ENCODE measurements at places on chromosomes 3 and 15.

DNA sequence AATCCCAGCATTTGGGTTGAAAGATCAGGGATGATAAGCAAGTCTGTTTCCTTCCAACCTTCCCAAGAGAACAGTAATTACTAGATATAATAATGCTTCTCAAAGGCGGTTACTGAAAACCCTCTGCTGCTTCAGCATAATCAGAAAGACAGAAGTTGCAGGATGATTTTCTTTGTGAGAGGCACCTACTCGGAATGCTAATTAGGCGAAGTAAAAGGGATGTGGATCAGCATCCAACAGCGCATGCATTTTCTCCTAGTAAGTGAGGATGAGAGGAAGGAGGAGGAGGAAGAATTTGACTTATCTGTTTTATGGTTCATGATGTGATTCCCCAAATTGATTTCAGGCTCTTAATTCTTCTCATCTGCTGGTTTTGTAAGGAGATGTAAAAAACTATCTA is 118.0 kb downstream of the CACNA2D3 start:
- no peak for DNase-seq

GRCh38 chr3:98769448-98769847 is 6.3 kb downstream of the ST3GAL6 start:
- DNase-seq = no peak

DNA sequence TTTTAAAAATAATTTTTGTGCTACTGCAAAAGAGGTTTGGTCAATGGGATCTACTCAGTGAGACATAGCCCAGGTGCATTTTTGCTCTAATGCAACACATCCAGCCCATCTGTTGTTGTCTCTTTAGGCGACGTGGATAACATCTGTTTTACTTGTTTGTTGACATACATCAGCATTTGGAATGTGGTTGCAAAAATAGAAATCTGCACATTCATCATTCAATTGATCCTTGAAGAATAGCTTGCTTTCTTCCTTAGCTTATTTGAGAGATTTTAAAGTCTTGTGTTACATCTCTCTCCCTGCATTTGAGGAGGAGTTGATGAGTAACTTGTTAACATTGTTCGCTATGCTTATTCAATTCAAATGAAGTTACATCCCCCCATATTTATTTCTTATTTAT is 1202.3 kb downstream of the NSUN3 start:
- DNase-seq = no peak

DNA sequence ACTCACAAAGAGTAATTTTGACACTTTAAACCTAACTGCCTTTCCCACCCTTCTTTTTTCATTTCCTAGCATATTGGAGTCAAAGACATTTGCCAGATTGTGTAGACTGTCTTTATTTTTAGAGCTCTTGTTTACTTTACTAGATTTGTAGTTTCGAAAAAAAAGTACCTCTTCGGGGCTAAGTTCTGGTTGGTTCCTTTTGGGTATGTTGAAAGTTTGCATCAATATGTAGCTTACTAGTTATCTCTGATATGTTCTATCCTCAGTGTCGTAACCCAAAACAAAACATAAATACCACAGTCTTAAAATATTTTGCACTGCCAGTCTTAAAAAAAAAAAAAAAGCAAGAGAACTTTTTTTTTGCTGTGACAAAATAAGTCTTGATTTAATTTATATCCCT is 52.2 kb downstream of the REC114 start:
- no peak for DNase-seq

GRCh38 chr3:851098-851790 is 241.6 kb upstream of the CNTN6 start:
- DNase-seq = peak; percentile 7

- DNase-seq = no peak
Observed at GRCh38 chr3:30502051-30502741, 104.2 kb upstream of the TGFBR2 start.

DNA sequence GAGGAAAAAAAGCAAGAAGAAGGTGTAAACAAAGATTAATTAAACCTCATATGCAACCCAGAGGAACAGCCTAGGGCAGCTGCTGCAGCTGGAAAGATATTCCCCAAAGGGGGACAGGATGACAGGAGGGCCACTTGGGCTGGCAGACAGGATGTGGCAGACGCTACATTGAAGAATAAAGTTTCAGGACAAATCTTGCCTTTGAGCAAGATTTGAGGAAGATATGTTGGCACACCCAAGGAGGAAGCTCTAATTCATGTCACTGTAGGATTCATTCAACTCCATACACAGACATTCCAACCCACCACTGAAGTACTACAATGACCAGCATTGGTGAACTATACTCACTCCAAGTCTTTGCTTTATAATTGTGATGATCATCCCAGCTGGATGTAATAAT is 504.0 kb downstream of the SHQ1 start:
- DNase-seq = no peak

GRCh38 chr15:98728082-98728810 is 79.9 kb downstream of the IGF1R start:
- DNase-seq = no peak

DNA sequence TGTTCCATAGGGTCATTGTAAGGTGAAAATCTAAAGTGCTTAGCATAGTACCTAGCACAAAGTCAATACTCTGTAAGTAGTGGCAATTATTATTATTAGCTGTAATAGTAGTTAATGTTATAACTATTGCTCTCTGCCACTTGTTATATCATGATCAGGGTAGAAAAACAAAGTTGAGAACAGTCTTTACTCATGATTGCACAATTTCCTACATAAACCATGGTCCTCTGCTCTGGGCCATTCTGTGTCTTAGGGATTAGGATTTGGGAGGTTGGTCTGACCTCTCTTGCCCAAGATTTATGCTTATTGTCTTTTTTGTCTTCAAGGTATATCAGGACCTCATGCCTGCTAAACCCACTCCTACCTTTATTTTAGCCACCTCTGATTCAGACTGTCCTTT is 4.3 kb upstream of the LRRC58 start:
- DNase-seq = no peak

- DNase-seq = no peak
Observed at GRCh38 chr15:78220713-78221112, 13.7 kb downstream of the ACSBG1 start.

- DNase-seq = no peak
Observed at GRCh38 chr3:107263269-107264021, 113.8 kb upstream of the CCDC54 start.

Data from SW480 (cell line).